ENCODE measurements at places on chromosomes 12 and 14.

- DNase-seq, result no peak
Measured at GRCh38 chr12:4015225-4016091, 142.3 kb upstream of the PARP11 start.

DNA sequence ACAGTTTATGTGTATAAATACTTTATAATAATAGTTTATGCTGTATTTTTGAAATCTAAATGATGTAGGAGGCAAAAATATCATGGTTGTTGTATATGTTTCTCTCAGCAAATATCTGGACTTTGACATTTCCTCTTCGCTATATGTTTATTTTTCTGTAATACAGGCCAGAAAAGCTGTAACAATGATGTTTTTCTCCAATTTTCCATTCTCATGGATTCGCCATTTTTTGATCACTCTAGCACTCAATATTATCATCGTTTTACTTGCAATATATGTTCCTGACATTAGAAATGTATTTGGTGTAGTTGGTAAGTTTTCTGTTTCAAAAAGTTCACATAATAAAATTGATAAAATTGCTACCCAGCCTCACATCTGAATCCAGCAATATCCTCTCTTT is 70.6 kb downstream of the SLC38A6 start:
- no peak for DNase-seq

- no peak for DNase-seq
Measured at GRCh38 chr12:124493809-124494750, 73.3 kb downstream of the NCOR2 start.

DNA sequence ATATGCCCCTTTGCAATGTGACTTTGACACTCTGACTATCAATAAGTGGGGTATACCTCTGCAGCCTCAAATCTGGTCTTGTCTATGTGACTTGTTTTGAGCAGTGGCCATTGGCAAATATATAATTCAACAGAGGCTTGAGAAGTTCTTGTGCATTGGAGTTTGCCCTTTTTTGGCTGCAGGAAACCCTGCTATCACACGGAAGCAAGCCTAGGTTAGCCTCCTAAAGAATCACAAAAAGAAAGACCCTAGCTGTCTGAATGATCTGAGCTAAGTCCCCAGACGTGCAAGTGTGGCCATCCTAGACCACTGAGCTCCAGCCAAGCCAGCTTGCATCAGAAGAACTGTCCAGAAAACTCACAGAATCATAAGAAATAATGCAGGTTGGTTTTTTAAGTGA is 31.8 kb upstream of the PARP11 start:
- DNase-seq, result no peak

DNA sequence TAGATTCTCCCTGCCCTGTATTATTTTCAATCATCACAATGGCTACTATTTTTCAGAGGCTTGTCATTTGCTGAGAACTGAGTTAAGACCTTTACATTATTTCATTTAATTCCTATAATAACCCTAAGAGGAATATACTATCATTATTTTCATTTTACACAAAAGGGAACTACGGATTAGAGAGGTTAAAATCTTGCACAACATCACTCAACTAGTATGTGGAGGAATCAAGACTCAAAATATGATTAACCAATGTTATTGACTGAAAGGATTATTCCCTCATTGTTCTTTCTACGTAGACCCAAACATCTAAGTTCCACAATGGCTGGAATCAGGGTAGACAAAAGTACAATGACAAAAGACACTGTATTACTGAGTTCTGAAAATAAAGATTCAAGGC is 45.0 kb downstream of the GPR65 start:
- DNase-seq, result no peak

DNA sequence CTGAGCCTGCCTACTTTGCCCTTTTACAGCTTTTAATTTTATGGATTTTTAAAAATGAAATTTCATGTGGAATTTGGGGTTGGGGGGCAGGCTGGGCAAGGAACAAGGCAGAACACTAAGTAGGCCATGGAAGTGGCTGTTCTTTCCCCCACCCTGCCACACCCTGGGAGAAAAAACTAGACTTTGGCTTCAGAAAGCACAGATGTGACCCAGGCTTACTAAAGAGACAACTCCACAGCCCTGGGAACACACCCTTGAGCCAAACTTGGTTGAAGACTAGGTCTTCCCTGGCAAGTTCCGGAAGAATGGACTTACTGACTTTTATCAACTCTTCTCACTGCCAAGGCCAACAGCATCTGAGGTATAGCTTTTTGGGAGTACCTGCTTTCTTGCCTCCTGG is 40.3 kb downstream of the BAZ2A start:
- DNase-seq, result no peak

DNA sequence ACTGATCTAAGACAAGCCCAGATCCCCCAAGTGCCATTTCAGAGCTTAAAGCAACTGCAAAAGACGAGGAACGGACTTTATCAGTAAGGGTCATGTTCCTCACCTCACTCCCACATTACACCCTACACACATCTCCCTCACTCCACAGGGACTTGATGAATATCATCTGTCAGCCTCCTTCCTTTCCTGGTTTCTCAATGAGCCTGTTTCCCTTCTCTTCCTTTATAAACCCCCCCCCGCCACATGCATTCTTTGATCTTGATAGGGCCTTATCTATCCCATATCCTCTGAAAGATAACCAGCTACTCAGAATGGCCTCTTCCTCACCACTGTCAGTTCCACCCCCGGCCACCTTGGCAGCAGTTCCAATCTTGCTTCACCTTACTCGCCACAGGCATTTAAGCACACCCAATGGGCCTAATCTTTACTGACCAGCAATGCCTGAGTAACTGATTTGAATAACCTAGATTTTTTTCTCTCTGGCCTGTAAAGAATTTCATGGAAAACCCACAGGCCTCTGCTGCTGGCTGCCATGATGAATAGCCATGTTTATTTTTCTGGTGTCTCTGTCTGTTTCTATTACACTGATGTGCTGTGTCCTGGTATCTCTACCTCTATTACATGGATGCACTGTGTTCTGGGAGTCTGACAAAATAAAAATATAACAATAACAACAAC is 138.7 kb downstream of the PHLDA1 start:
- DNase-seq, result no peak

DNA sequence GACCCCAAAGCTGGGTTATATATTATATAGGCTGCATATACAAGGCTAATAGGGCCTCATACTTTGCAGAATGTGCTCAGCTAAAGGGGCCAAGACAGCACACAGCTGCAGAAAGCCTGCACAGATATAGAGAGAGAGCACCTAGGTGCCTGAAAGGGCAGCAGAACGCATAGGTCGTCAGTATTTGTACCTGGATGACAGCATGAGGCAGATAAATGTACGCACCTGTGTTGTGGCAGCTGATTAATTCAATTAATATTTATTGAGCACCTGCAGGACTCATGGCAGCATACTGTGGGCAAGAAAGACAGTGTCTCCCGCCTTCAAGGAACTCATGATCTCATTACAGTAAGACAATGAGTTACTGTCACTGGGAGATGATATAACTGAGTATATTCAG is 33.4 kb downstream of the SPTB start:
- no peak for DNase-seq

GRCh38 chr12:981176-981828 is 9.7 kb upstream of the ERC1 start:
- no peak for DNase-seq

DNA sequence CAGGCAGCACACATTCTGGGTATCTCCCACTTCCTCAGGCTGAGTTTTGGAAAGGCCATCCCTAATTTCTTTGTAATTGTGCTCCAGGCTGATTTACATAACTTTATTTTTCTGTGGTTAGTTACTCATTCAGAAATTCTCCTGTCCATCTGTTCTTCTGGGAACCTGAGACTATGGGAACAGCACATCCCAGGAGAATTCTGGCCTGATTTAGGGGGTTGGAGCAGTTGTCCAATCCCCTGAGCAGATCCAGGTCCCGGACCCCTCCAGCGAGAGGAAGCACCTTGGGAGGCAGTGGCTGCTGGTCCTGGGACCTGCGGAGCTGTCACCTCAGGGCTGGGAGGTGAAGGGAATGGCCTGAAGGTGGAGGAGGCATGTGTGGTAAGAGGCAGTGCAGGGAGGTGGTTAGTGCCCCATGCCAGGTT is 40.4 kb downstream of the TSPAN9 start:
- no peak for DNase-seq

DNA sequence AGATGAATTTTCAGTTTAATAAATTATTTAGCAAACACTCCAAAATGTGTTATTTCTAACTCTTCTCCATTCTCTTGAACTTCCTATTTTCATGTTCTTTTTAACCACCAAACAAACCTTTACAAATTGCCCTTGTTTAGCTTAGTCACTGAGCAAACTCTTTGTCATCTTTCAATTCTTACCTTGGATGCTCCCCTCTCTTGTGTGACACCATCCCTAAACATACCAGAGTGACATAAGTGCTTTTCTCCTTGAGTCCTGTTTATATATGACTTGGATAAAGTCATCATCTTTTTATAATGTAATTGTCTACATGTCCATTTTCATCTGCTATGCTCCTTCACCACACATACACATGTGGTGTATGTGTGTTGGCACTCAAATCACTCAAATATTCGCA is 3.4 kb upstream of the TMEM19 start:
- DNase-seq, result no peak

DNA sequence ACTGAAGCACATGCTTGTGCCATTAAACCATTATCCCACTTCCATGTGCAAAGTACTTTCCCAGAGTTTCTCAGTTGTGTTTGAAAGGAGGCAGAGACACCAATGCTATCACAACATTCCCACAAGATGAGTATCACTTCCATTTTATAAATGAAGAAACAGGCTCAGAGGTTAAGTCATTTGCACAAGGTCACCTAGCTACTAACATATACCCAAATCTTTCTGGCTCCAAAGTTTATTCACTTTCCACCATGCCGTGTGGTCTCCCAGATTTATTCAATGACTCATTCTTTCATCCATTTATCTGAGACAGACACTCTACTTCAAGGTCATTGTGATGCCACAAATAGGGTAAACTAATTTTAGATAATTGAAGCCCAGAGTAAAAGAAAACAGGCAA is 9.4 kb downstream of the ART4 start:
- no peak for DNase-seq
